ENCODE measurements at places on chromosomes 7 and 10.

GRCh38 chr7:74495112-74496086 lies 41.7 kb downstream of the GTF2IRD1 start:
- no peak for DNase-seq

DNA sequence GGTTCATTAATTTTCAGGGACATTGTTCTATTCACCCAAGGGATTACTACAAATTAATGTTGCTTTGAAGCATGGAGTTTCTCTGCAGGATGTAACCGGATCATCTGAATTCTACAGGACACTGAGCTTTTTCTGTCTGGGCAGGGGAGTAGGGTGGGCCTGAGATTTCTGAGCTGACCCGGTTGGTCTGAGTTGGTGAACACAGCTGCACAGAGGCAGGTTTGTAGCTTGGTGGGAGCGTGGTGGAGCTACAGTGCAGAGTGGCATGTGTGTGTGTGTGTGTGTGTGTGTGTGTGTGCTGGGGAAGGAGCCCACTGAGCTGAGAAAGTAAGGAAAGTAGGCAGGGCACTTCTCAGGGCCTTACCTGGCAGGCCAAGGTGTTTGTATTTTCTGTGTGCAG lies 62.6 kb downstream of the SH2D4B start:
- DNase-seq, result no peak

GRCh38 chr7:45638916-45639315 lies 64.7 kb downstream of the ADCY1 start:
- DNase-seq, result no peak

DNA sequence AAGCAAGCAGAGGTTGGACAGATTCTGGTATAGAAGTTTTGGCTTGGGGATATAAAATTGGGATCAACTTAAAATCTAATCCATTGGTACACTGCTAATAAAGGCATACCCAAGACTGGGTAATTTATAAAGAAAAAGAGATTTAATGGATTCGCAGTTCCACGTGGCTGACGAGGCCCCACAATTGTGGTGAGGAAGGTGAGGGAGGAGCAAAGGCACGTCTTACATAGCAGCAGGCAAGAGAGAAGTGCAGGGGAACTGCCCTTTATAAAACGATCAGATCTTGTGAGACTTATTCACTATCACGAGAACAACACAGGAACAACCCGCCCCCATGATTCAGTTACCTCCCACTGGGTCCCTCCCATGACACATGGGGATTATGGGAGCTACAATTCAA lies 9.7 kb downstream of the ACADSB start:
- no peak for DNase-seq

- DNase-seq, result no peak
Measured at GRCh38 chr10:124678557-124679240, 65.5 kb downstream of the FAM53B start.

DNA sequence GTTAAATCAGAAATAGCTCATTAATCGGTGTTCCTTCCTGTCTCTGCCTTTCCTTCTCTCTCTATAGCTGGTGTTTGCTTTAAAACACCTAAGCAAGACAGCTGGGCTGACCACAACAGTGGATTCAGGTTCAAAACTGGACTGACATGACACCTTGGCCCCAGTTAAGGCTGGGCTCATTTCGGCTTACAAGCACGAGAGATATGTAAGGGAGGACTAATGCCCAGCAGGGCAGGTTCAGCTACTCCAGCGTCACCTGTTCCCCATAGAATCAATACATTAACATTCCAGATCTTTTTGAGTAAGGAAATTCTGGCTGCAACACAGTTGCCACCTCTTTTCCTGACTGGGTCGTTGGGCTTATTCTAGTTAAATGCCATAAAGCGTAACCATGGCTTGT lies 323.0 kb upstream of the AOAH start:
- no peak for DNase-seq

GRCh38 chr7:4066626-4067475 lies 615.2 kb upstream of the FOXK1 start:
- no peak for DNase-seq

- no peak for DNase-seq
Measured at GRCh38 chr10:26642896-26643653, 54.4 kb upstream of the PDSS1 start.

- no peak for DNase-seq
Measured at GRCh38 chr10:15606377-15606776, 113.3 kb downstream of the ITGA8 start.
